ENCODE measurements at places on chromosomes 7 and 10.

- no peak for DNase-seq
Measured at GRCh38 chr7:98439484-98439883, 38.6 kb upstream of the BAIAP2L1 start.

DNA sequence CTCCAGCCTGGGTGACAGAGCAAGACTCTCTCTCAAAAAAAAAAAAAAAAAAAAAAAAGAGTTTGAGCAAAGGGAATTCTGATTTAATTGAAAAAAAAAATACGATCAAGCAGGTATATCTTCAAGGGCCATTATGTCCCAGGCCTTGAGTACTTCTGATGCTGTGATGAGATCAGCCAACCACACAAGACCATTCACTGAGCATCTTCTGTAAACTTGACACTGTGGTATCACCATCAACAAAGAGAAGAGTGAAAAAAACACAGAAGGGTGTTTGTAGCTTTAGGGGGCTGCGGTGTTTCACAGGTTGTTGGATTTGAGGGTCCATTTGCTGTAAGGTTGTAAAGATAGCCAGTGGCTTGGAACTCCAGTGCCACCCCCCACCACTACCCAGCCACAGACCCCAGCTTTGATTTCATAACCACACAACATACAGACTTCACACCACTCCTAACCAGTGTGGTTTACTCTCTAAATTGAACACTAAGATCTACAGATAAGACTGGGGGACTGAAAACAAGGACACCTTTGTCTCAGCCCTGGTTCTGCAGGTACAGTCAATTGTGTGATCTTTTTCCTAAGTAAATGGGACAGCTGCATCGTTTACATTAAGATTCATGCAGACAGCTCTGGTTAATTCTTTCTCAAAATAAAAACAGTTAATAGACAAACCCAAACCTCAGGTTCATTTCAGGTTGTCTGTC is 66.4 kb downstream of the CDC123 start:
- no peak for DNase-seq

DNA sequence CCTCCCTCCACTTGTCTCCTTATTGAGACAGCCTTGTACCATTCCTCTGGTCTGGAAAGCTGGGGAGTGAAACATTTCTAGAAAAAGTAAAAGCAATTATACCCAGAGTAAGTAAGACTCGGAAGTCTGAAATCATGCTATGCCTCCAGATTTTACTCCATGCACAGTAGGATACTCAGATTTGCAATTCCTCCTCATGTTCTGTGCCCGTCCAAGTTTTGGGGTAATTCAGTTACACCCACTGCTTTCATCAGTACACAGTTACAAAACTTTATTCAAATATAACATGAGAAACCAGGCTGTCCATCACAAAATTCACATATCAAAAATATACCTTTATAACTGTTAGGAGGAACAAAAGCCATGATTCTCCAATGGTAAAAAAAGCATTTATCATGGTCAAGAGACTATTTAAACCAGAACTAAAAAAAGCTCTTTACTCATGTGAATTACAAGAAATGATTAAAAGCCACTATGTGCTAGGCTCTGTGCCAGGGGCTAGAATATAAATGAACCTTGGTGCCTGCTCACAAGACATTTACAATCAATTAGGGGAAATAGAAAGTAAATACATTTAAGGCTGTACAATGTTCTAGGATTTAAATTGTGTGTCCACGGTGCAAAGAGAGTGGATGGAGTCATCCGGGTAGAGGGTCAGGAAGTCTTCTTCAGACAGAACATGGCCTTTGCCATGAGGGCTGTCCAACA is 320.2 kb downstream of the ELMO1 start:
- DNase-seq = no peak

- DNase-seq = no peak
Measured at GRCh38 chr7:128075242-128076095, 44.2 kb upstream of the LRRC4 start.

DNA sequence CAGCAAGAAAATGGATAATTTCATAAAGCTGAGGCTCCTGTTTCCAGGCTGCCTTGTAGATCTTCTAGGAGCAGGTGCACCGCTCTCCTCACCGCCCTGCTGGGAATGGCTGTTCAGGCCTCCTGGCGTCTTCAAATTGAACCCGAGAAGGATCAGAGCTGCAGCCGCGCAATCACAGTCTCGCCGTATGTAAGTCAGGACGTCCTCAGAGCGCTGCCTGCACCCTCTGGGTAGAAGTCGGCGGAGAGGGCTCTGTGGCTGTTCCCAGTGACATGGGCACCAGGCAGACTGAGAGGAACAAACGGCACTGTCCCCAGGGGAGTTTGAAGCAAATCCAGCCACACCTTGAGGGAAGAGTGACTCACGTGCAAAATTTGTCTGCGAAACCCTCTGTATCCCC is 476.9 kb downstream of the TCERG1L start:
- DNase-seq = no peak

- DNase-seq = no peak
Measured at GRCh38 chr10:110487411-110488331, 10.0 kb upstream of the DUSP5 start.

DNA sequence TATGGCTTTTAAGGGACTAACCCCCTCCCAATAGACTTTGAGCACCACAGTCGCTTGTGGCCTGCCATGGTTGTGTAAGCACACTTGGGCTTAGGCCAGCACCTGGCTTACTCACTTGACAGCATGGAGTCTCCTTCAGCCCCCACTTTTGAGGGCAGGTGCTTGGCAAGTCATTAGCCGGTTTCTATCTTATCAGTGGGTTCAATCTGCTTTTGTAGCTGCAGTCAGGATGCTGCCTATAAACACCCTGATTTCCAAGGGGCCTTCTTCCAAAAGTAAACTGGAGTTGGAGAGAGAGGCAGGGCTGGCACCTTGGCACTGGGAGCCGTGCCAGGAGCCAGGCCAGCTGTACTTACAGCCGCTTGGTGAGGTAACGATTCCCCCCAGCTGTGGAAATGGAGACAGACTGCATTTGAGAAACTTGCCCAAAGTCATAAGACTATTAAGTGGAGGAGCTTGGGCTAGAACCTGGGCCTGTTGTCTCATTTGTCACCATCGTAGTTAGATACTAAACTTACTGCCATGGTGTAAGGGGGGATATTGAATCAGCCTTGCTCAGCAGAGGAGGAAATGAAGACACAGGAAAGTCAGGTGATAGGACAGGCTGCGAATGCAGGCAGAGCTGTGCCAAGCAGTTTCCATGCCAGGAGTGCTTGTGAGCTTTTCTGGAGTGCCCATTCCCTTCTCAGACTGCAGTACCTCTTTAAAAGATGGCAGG is 92.2 kb upstream of the EFCAB10 start:
- no peak for DNase-seq

DNA sequence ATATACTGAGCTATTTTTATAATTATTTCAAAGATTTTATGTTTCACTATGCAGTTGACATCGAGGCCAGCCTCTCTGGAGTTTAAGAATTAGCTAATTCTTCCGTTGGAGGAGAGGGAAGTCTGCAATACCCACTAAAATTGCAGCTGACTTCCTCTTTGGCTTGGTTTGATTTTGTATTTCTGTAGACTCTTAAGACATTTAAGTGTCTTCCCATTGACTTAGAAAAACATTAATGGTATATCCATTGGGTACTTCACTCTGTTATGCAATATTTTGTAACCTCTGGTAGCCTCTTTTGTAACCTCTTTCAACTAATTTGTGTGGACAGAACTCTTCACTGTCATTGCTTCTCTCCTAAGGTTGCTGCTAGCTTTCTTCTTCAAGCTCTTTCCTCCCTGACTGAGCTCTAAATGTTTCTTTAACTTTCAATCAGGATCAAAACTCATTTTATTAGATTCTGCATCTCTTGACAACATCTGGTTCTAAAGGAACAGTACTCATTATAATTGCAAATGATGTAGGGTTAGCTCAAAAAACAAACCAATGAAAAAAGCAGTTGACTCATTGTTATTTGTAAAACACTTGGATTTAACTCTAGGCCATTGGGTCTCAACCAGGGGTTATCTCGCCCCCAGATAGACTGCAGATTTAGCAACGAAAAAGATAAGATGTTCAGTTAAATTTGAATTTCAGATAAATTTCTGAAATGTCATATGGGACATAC is 1.7 kb upstream of the ANKRD22 start:
- no peak for DNase-seq

GRCh38 chr7:121485467-121486243 is 89.5 kb upstream of the FAM3C start:
- no peak for DNase-seq

DNA sequence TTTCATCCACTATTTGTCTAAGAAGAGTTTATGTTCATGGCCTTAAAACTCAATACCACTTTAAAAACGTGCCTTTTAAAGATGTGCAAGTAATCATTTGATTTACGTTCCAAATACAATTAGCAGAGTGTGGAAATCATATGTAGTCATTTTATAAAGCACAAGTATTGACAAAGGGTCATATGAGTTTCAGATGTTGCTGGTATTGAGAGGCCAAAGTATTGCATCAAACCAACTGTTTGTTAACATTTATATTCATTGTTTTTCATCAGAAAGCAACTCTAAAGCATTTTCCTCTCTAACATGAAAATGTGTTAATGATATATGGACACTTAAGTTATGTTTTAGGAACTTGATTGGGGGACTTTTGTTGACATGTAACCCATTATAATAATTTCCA is 11.5 kb upstream of the TSGA13 start:
- no peak for DNase-seq

- peak; percentile 16 for DNase-seq
Measured at GRCh38 chr7:44073664-44074348, 8.4 kb upstream of the PGAM2 start.

GRCh38 chr7:112873831-112874553 is 83.8 kb upstream of the TMEM168 start:
- DNase-seq = no peak

- DNase-seq = no peak
Measured at GRCh38 chr10:126921974-126922525, 16.8 kb downstream of the DOCK1 start.

GRCh38 chr10:27192284-27192683 is 37.1 kb downstream of the MASTL start:
- no peak for DNase-seq

DNA sequence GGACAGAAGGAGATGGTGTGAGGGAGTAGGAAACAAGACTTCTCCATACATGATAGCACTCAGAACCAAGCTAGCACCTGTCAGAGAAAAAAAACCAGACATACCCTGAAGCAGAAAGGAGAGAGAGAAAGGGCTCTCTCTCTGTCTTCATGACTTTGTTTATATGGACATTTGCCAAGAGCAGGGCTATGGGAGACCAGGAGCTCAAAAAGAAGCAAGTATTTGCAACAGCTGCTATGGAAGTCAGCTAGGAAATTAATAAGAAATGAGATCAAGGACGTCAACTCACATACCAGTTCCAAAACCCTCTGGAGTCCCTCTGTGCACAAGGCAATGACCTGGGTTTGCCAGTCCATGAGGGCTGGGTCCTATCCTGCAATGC is 111.6 kb downstream of the SGMS1 start:
- DNase-seq = no peak

DNA sequence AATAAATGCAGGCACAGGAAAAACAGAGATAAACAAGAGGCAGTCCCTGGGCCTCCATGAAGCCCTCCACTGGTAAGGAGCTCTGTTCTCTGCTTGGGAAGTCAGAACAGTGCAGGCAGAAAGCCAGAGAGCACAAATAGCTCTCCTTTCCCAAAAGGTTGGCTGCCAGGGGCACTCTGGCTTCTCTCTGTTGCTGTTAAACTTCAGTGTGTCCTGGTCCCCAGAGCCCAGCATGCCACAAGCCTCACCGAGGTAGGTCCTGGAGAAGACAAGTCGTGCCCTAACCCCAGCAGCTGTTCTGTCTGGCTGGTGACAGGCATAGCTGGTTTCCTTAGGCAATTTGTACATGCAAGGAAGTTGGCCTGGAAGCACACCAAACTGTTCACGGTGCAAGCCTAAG is 17.3 kb downstream of the SLC16A12 start:
- no peak for DNase-seq

GRCh38 chr7:99579956-99580777 is 17.9 kb upstream of the TMEM225B start:
- DNase-seq = peak; percentile 58

- DNase-seq = no peak
Measured at GRCh38 chr7:70812511-70812910, 319.4 kb upstream of the GALNT17 start.

GRCh38 chr7:83271212-83272099 is 108.8 kb upstream of the PCLO start:
- no peak for DNase-seq

GRCh38 chr10:117532451-117533107 is 10.0 kb upstream of the EMX2 start:
- no peak for DNase-seq

DNA sequence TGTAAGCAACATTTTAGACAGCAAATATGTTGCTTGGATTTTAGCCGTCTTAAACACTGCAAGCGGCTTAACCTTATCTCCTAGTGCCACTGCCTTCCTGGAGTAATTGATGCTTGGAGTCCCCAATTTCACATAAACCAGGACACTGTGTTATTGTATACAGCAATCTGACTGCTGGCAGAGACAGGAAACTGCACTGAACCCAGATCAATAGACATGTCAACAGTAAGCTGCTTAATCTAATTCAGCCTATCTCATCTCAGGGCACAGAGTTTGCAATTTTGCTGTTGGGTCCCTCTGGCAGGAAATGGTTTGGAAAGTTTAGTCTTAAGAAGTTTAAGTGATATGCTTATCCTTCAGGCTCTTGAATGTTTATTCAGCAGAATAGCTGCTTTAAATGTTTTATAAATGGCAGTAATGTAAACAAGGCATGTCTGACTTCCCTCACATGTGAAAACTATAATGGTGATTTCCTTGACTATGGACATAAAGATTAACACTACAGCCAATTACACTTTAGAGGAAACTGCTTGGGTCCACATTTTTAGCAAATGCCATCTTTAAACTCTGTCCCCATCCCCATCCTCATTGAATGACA is 598.6 kb downstream of the PARD3 start:
- no peak for DNase-seq

GRCh38 chr10:10855151-10855581 is 162.5 kb upstream of the CELF2 start:
- no peak for DNase-seq

DNA sequence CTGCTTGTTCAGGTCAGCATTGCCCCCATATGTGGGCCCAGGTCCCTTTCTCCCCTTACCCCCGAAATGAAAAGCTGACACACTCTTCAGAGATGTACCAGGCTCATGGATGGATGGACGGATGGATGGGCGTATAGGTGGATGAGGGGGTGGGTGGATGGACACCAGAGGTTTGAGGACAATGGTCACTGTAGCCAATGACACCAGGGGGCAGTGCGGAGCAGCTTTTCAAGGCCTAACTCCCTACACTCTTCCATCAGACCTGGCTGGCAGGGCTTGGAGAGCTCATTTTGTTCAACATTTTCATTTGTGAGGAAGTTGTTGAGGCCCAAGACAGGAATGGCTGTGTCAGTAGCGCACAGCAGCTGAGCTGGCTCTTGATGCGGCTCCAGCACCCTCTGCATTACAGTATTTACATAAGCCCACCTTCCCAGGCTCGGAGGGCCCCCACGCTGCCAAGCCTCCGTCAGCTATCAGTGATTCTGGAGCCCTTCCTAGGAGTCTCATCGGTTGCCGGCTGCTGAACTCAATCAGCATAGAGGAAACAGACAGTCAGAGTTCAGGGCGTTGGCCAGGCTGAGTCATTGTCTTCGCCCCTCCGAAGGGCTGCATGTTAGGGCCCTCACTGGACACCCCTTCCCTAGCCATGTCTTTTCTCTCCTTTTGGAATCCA is 11.6 kb upstream of the FFAR4 start:
- peak; percentile 10 for DNase-seq

- DNase-seq = no peak
Measured at GRCh38 chr7:100692578-100692961, 1.5 kb downstream of the GIGYF1 start.

- DNase-seq = no peak
Measured at GRCh38 chr10:21488246-21488956, 37.1 kb downstream of the SKIDA1 start.

All from stimulated activated CD4-positive, alpha-beta T cell treated with anti-CD3 and anti-CD28 coated beads, Interleukin-2, amount 100 ng/mL, for 4 hours (primary cell).